ENCODE measurements at places on chromosomes 1 and 21. TPM values are rescaled to one million over a fixed set of nuclear protein-coding genes. Genes with fewer than 3 reads are reported as not detected.

The FCN3 gene
- total RNA-seq = not detected

The RPRD2 gene
- 11.7 TPM for total RNA-seq

The CNN3 gene
- 271 TPM for total RNA-seq

The ATP5PO gene
- total RNA-seq = 165 TPM

The KCNN3 gene
- under 0.01 TPM for total RNA-seq

The TMEM52 gene
- not detected for total RNA-seq

The SPRR2E gene
- not detected for total RNA-seq

Data from melanocyte of skin (primary cell).